Activated CD4-positive, alpha-beta T cell treated with anti-CD3 and anti-CD28 coated beads, Interleukin-2, amount 10 ng/mL, durations not matched to agents 7 days and 5 days (primary cell): ENCODE measurements at places on chromosomes 2 and 18.

DNA sequence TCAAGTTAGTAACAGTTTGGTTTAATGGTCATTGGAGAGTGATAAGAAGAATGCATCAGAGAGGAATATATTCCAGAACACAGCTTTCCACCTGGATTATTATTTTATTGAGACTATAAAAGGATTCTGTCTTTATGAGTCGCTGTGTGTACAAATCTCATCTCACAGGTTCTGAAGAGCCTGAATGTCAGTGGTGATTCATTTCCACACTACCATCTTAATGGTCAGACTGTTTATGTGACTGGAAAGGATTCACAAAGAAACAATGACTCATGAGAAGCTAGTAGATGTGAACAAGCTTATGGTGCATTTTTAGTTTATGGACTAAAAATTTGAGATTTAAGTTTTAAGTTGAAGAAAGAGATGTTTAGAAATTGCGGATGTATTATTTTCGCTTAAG, 685.4 kb upstream of the NRXN1 start:
- DNase-seq: no peak
- no peaks in the 10 kb centered on the region for H3K36me3 ChIP-seq
- no peaks in the 10 kb centered on the region for H3K27me3 ChIP-seq

GRCh38 chr2:25178976-25179375, 10.6 kb upstream of the POMC start:
- H3K36me3 ChIP-seq: no peaks in the 10 kb centered on the region
- DNase-seq: no peak
- no peak overlapping the region for H3K27ac ChIP-seq
- H3K4me1 ChIP-seq: no peaks in the 10 kb centered on the region

DNA sequence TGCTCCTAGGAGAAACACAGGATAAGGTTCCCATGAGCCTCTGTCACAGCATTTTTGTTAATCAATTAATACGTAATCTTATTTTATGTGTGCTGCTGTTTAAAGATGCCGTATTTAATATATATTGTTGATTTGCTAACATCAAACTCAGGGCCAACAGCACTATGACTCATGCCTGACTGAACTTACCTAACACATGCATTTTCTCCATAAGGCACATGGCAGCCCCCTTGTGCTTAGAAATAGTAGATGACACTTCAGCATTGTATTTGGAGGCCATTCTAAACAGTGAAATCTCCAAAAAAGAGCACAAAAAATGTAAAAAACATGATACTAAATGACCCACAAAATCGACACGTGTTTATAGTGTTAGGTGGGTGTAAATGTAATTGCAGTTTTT, 314.8 kb downstream of the MYCN start:
- H3K4me1 ChIP-seq: peaks cover 8% of the 10 kb centered on the region
- H3K36me3 ChIP-seq: no peaks in the 10 kb centered on the region
- no peak overlapping the region for H3K27ac ChIP-seq
- peaks cover 5% of the 10 kb centered on the region for H3K27me3 ChIP-seq

- no peak for DNase-seq
- H3K27ac ChIP-seq: no peak overlapping the region
- H3K4me3 ChIP-seq: no peak overlapping the region
- peaks cover 31% of the 10 kb centered on the region for H3K27me3 ChIP-seq
- no peaks in the 10 kb centered on the region for H3K36me3 ChIP-seq
These were observed 397.2 kb downstream of the TMEM182 start for GRCh38 chr2:103159018-103159417.

- no peak for DNase-seq
- peaks cover 5% of the 10 kb centered on the region for H3K4me1 ChIP-seq
- H3K27me3 ChIP-seq: peaks cover 33% of the 10 kb centered on the region
- no peak overlapping the region for H3K27ac ChIP-seq
- H3K4me3 ChIP-seq: no peak overlapping the region
- no peaks in the 10 kb centered on the region for H3K36me3 ChIP-seq
These were observed 5.2 kb downstream of the PARD6G start for GRCh38 chr18:80241919-80242777.

GRCh38 chr18:34697891-34698290, 12.2 kb upstream of the DTNA start:
- no peak overlapping the region for H3K4me3 ChIP-seq
- no peaks in the 10 kb centered on the region for H3K4me1 ChIP-seq
- H3K27me3 ChIP-seq: peaks cover 6% of the 10 kb centered on the region
- no peaks in the 10 kb centered on the region for H3K36me3 ChIP-seq

- peaks cover 44% of the 10 kb centered on the region for H3K27me3 ChIP-seq
- no peak overlapping the region for H3K27ac ChIP-seq
- no peak for DNase-seq
- H3K36me3 ChIP-seq: no peaks in the 10 kb centered on the region
These were observed 51.0 kb downstream of the LAMA3 start for GRCh38 chr18:23740105-23740830.

- no peak overlapping the region for H3K4me3 ChIP-seq
- DNase-seq: no peak
- no peaks in the 10 kb centered on the region for H3K36me3 ChIP-seq
- H3K4me1 ChIP-seq: no peaks in the 10 kb centered on the region
- no peaks in the 10 kb centered on the region for H3K27me3 ChIP-seq
- no peak overlapping the region for H3K27ac ChIP-seq
These were observed 200.0 kb downstream of the PDE1A start for GRCh38 chr2:182226807-182227206.

GRCh38 chr18:52009958-52010357, 330.0 kb upstream of the DCC start:
- H3K27ac ChIP-seq: no peak overlapping the region
- H3K4me1 ChIP-seq: no peaks in the 10 kb centered on the region
- no peaks in the 10 kb centered on the region for H3K36me3 ChIP-seq
- no peak for DNase-seq
- no peaks in the 10 kb centered on the region for H3K27me3 ChIP-seq

GRCh38 chr2:71787108-71787415, 333.7 kb downstream of the DYSF start:
- H3K4me3 ChIP-seq: no peak overlapping the region
- H3K27ac ChIP-seq: no peak overlapping the region
- H3K27me3 ChIP-seq: no peaks in the 10 kb centered on the region
- DNase-seq: no peak
- H3K36me3 ChIP-seq: no peaks in the 10 kb centered on the region
- H3K4me1 ChIP-seq: no peaks in the 10 kb centered on the region

- H3K27ac ChIP-seq: no peak overlapping the region
- no peaks in the 10 kb centered on the region for H3K36me3 ChIP-seq
These were observed 118.0 kb upstream of the STPG4 start for GRCh38 chr2:47272905-47273758.

GRCh38 chr2:127590386-127591190, 55.1 kb downstream of the MYO7B start:
- H3K4me1 ChIP-seq: peaks cover 3% of the 10 kb centered on the region
- H3K27ac ChIP-seq: no peak overlapping the region
- DNase-seq: no peak
- no peak overlapping the region for H3K4me3 ChIP-seq

GRCh38 chr2:62281663-62282062, 85.7 kb downstream of the B3GNT2 start:
- H3K27me3 ChIP-seq: peaks cover 3% of the 10 kb centered on the region
- H3K36me3 ChIP-seq: peaks cover 13% of the 10 kb centered on the region
- no peak overlapping the region for H3K27ac ChIP-seq
- no peak for DNase-seq

DNA sequence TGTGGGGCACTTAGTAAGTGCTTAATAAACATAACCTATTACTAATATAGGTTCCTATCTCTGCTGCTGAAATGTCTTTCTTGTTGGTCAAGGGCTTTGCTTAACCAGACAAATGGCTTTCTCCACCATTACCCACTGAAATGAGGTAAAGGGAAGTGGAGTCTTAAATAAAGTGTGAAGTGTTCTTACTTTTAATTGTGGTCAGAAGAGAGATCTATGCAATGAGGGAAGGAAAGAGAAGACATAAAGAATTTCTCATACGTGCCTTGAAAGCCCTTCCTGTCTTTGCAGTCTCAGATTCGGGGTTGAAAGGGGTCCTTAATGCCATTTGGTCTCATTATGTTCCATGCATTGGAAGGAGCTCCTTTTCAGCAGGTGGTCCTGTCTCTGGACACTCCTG, 6.9 kb upstream of the CXCR4 start:
- peak overlapping the region; percentile 3 for H3K27ac ChIP-seq
- H3K4me3 ChIP-seq: no peak overlapping the region
- H3K27me3 ChIP-seq: peaks cover 34% of the 10 kb centered on the region
- H3K4me1 ChIP-seq: peaks cover 78% of the 10 kb centered on the region
- peaks cover 8% of the 10 kb centered on the region for H3K36me3 ChIP-seq

DNA sequence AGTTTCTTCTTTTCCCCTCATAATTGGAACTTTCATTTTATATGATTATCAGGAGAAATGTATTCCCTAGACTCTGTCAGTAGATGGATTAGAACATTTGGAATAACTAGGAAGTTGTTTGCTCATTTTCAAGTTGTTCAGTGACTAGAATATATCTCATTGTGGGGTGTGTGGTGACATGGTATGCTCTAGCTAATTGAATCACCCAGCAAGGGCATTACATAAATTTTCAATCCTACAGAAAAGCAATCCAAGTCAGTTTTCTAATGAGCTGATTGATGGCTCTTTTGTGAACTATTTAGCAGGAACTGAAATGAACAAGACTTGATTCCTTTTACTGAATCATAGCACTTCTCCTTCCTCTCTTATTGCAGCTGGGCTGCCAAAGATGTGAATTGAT, 461.4 kb downstream of the TGIF1 start:
- no peak for DNase-seq
- H3K27me3 ChIP-seq: peaks cover 2% of the 10 kb centered on the region
- H3K36me3 ChIP-seq: no peaks in the 10 kb centered on the region
- no peaks in the 10 kb centered on the region for H3K4me1 ChIP-seq

- H3K27me3 ChIP-seq: no peaks in the 10 kb centered on the region
- H3K4me1 ChIP-seq: no peaks in the 10 kb centered on the region
- no peak overlapping the region for H3K4me3 ChIP-seq
- H3K27ac ChIP-seq: no peak overlapping the region
- no peak for DNase-seq
These were observed 485.2 kb downstream of the TRIB2 start for GRCh38 chr2:13201924-13202323.

- no peaks in the 10 kb centered on the region for H3K4me1 ChIP-seq
- no peak overlapping the region for H3K27ac ChIP-seq
- no peak for DNase-seq
- H3K36me3 ChIP-seq: no peaks in the 10 kb centered on the region
These were observed 17.8 kb downstream of the MYO1B start for GRCh38 chr2:191263050-191263449.

DNA sequence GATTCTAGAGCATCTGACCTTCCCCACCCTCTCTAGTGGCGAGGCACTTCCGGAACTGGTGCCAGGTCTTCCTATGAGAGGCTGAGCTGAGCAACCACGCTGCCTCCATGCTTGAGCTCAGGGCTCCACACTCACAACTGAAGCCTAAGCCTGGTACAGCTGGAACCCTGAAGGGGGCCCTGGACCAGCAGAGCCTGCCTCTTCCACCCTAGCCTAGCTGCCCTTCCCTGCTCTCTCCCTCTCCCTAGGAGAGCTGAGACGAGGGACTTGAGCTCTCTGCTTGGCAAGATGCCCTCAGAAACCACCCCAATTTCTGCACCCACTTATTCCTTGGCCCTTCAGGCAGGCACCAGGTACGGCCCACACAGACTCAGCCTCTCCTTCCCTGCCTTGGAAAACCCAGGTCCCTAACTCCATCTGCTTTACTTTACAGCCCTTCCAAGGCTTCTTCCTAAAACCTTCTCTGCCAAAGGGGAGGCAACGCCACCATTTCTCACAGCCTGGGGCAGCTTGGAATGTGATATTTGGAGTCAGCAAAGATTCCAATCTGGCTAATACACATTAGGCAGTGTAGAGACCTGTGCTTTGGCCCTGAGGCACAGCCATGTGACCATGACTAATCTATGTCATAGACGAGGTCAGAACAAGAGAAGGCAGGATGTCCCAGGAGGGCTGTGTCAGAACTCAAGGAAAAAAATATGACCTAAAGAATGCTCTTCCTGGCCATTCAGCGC, 18.8 kb downstream of the COX7A2L start:
- H3K36me3 ChIP-seq: peaks cover 53% of the 10 kb centered on the region
- H3K4me1 ChIP-seq: peaks cover 24% of the 10 kb centered on the region
- no peaks in the 10 kb centered on the region for H3K27me3 ChIP-seq
- no peak overlapping the region for H3K4me3 ChIP-seq
- peak overlapping the region; percentile 56 for H3K27ac ChIP-seq

- DNase-seq: no peak
- H3K36me3 ChIP-seq: no peaks in the 10 kb centered on the region
- H3K27ac ChIP-seq: no peak overlapping the region
- H3K27me3 ChIP-seq: peaks cover 29% of the 10 kb centered on the region
These were observed 4.4 kb downstream of the GCKR start for GRCh38 chr2:27501042-27501441.

DNA sequence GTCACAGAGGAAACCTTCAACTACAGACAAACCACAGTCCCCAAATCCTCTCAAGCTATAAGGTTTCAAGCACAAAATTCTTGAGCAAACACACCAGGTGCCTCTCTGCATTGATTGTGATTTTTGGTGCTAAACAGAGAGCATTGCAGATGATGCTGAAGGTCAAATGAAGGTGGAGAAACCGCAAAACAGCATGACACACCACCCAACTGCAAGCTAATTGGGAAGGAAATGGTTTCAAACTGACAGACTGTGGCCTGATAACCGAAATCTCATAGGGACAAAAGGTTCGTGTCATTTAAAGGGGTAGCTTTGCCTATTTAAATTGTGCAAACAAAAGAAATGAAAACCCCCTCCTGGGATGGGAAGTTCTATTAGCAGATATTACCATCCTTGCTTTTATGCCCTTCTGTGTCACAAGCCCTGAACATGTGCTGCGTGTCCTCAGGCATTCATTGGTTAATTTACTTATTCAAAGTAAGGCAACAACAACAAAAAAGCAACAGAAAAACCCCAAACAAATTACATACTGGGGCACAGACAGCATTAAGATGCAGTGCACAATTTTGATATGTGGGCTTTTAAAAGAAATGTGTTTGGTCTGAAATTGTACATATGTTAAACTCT, 154.9 kb downstream of the AQP4 start:
- H3K4me1 ChIP-seq: peaks cover 23% of the 10 kb centered on the region
- DNase-seq: peak; percentile 40
- H3K27ac ChIP-seq: no peak overlapping the region
- peaks cover 2% of the 10 kb centered on the region for H3K36me3 ChIP-seq
- peaks cover 19% of the 10 kb centered on the region for H3K27me3 ChIP-seq

- H3K36me3 ChIP-seq: peaks cover 7% of the 10 kb centered on the region
- H3K27ac ChIP-seq: peak overlapping the region; percentile 100
- peak overlapping the region; percentile 97 for H3K4me3 ChIP-seq
- H3K27me3 ChIP-seq: no peaks in the 10 kb centered on the region
- no peak for DNase-seq
These were observed 846 bp upstream of the FKBP7 start for GRCh38 chr2:178479275-178479616.

DNA sequence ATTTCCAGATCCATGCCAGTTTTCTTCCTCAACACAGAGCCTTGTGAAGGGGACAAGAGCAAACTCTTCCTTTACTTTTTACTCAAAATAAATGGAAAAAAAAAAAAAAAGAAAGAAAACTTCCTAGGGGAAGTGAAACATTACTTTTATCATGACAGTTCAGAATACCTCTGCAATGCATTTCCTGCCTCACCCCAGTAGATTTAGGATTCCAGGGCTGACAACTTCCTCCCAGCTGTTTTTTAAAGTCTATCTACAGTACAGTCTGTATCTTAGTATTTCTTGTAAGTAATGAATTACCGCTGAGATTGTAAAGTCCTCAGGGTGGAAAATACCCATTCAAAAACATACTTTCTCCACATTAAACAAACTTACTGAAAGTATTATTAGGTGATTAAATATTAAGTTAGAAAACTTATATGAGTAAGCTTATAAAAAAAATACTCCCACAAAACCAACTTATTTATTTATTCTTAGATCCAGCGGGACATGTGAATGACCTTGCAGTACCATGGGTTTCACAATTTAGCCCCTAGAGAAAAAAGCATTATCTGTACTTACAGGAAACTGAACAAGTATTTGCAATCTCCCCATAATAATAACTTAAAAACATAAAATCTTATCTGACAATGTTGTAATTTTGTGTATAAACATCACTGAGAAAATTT, 117.7 kb downstream of the RBMS1 start:
- no peak for DNase-seq
- H3K27ac ChIP-seq: peak overlapping the region; percentile 14
- peaks cover 22% of the 10 kb centered on the region for H3K36me3 ChIP-seq
- no peaks in the 10 kb centered on the region for H3K27me3 ChIP-seq
